ENCODE measurements at places on chromosomes 12 and 14.

DNA sequence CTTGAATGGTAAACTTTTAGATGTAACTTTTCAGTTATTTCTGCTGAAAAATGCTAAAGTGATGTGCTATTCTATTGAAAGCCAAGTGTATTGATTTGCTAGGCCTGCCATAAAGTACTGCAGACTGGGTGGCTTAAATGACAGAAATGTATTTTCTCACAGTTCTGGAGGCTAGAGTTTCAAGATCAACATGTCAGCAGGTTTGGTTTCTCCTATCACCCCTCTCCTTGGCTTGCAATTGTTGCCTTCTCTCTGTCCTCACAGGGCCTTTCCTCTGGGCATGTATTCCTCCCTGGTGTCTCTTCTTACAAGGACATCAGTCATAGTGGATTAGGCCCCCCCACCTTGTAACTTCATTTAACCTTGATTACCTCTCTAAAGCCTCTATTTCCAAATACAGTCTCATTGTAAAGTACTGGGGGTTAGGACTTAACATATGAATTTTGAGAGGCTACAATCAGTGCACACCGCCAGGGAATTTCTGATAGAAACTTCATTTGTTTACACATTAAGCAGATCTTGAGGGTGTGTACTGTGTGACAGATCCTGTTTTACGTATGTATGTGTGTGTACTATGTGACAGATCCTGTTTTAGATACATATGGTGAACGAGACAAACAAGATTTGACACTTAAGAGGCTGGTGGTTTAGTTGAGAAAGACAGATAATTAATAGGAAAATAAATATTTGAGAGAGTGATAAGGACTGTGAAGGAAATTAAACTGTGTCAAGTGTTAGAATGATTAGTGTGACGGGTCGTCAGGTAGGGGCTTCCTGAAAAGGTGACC, 49.5 kb downstream of the ADIPOR2 start:
- DNase-seq: no peak

DNA sequence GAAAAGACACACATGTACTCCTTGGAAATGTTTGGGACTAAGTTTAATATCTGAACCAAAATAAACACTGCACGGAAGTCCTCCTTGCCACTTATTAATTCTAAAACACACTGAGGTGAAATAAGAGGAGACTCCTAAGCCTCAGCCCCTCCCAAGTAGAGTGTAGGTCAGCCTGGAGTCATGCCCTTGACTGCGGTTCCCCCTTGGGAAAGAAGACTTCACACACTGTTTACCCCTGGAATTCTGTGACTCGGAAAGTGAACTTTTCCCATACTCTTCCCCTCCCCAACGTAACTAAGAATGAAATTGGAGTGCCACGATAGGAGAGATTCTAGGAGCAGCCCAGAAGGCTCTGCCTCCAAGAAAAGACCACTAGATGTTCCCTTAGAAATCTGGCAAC, 8.6 kb upstream of the TFCP2 start:
- DNase-seq: no peak

DNA sequence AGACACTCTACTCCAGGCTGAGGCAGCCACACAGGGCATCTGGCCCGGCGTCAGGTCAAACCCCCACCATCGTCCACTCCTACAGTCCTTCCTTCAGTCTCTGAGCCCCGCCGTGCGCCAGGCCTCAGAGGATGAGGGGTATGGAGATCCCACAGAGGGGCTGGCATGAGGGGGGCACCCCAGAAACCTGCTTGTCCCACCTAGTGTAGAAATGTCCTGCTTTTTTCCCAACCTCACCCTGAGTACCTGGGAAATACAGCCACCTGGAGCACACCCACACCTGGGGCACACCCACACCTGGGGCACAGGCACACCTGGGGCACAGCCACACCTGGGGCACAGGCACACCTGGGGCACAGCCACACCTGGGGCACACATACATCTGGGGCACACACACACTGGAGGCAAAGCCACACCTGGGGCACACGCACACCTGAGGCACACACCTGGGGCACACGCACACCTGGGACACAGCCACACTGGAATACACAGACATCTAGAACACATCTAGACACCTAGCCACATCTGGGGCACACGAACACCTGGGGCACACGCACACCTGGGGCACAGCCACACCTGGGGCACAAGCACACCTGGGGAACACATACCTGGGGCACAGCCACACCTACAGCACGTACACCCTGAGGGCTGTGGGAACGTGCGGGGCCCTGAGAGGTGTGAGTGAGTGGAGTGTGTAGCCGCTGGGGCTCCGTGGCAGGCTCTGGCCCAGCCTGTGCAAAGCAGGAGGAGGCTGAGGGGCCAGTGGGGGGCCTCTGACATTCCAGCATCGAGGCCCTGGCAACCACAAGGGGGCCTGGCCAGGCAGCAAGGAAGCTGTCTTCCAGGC, 18.4 kb downstream of the AKT1 start:
- DNase-seq: no peak

GRCh38 chr14:102592763-102593060, 263 bp downstream of the RCOR1 start:
- no peak for DNase-seq

DNA sequence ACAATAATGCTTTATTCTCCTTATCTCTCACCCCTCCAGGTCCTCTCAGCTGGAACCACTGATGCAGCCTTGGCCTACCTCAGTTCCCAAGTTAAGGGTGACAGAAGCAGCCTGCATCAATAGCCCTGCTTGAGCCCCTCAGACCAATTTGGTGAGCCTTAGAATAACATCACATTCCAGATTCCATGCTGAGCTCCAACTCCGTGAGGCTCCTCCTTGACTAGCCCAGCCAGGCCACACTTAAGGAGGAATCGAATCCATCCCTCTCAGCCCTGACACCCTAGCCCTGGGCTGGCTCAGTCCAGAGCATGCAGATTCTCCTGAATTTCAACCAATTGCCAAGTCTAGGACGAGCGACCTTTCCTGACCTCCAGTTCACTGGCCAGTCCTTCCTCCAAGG, 91.1 kb downstream of the ARMH4 start:
- DNase-seq: no peak

- DNase-seq: no peak
These were observed 13.8 kb downstream of the BAG5 start for GRCh38 chr14:103548463-103549351.

DNA sequence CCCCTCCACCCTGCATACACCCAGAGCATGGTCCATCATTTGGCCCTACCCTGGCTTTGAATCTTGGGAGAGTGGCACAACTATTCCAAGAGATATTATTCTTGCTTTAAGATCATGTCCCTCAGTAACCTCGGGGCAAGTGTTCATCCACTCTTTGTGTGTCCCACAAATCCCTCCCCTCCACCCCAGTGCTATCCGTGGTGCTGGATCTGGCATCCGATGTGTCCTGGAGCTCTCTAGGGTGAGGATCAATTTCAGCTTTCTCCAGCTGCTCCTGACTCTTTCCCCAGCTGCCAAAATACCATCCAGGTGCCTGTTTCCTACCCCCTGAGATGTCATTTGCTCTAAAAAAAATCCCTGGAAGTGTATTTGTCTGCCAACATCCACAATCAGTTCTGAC, 64.8 kb upstream of the CMKLR1 start:
- DNase-seq: no peak

GRCh38 chr12:77722536-77722935, 108.2 kb upstream of the NAV3 start:
- DNase-seq: no peak

- no peak for DNase-seq
These were observed 60.5 kb upstream of the NUDT4 start for GRCh38 chr12:93317227-93317626.

DNA sequence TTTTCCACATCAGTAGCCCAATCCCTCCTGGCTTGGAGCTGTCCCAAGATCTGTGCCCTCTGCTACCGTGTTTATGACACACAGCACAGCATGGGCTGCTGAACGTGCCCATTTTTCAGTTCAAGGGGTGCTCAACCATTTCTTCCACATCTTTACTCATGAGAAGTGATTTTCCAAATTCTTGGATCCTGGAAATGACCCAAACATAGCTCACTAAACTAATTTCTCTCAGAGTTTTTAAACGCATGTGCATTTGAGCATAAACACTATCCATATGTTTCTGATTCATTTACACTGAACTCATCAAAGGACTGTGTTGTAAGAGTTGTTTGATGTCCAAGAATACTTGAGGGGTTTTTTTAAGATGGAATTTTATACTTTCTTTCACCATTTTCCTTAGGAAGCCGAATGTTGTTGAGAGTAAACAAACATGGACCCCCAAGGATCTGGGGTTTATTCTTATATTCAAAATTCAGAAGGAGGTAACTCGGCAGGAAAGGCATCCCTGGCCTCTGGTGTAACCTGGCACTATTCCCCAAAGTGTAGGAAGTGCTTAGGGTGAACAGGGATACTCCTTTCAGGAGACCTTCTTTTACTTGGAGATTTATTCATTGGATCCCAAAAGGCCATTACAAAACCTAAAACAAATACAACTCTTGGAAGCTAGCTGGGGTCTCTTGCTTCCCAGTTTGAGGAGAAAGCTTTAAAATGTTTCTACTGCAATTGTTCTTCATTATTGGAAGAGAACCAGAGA, 215.0 kb downstream of the BMP4 start:
- no peak for DNase-seq
